Neuronal stem cell (in vitro differentiated cells): ENCODE measurements at places on chromosomes 6 and 20.

GRCh38 chr20:24866008-24866407, 83.1 kb upstream of the CST7 start:
- no peak for DNase-seq

GRCh38 chr6:138289739-138290138, 71.4 kb upstream of the PBOV1 start:
- no peak for DNase-seq

DNA sequence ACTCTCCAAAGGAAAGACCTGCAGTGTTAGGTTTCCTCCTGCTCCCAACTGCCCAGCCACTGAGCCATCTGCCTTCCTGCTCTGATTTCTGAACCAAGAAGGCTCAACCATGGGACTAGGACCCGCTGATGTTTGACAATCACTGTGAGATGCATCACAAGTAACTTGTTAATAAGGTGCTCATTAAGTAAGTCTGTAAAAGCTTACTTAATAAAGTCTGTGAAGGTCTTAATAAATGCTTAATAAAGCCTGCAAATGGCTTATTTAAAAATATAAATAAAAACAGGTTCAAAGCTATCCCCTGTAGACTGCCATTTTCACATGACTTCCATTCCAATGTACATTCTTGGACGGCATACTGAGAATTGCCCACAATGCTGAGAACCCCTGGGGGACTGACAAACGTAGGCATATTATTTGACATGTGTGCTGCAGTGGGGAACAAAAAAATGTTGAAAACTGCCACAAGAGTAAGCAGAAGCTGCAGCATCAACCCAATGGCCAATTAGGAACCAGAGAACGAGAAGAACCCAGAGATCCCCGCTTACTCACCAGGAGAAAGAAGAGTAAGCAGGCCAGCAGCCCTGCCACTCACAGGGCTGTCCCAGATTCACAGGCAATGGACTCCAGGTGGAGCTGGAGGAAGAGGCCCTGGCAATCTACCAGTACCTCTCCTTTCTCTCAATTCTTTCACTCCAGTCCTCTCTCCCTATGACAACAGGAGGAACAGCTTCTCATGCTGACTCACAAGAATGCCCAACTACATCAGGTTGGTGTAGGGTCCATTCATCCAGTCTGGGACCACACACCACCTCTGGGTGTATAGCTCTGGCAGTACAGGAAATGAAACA, 19.5 kb downstream of the KIF13A start:
- no peak for DNase-seq

- DNase-seq = no peak
Measured at GRCh38 chr20:16771213-16771612, 23.1 kb downstream of the OTOR start.

DNA sequence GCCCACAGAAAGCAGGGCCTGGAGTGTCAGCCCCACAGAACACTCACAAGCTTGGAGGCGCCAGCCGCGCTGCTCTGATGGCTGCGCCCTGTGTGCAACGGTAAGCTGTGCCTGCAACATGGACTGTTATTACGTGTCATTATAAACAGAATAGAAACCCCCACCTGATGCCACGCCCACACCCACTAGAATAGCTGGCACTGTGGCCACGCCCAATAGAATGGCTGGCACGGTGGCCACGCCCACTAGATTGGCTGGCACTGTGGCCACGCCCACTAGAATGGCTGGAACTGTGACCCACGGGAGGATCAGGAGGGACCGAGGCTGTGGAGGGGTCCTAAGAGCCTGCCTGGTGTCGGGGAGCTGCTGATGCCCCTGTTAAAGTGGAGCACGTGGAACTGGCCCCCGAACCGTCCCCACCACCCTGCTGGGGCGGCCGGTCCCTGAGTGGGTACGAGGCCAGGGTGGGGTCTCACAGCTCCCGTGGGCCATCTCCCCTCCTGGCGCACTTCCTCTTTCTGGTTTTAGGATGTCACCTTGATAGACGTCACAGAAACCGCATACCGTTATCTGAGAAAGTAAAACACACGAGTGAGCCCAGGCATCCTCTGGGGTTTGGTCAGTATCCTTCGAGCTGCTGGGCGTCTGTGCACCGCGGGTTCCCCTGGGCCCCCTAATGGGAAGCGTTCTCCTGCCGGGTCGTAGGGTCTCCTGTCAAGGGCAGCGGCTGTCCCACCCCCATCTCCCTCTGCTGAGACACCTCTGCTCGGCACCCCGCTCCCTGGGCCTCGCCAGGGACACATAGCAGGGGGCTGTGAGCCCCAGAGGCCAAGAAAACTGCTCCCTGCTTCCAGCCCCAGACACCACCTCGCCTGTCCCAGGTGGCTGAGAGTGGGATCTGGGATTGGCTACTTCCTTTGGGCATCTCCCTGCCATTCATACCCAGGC, 25.4 kb downstream of the SLC17A9 start:
- no peak for DNase-seq

DNA sequence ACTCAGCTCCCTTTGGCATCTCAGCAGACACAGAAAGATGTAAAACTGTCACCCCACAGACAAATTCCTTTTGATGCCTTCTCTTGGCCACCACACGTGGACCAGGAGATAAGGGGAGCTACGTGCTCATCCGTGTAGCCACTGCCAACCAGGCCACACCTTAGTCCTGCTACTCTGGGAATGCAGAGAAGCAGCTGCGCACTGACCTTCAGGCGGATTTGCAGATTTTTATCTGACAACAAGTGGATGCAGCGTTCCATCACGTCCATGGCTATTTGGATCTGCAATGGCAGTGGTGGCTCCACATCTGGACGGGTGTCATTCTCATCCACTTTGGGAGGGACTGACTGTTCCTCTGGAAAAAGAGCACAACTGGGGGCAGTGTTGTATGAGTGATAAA, 30.8 kb downstream of the TTI1 start:
- no peak for DNase-seq

- DNase-seq = no peak
Measured at GRCh38 chr6:17817763-17818162, 111.0 kb upstream of the NUP153 start.

- no peak for DNase-seq
Measured at GRCh38 chr20:973785-974194, 28.3 kb downstream of the RSPO4 start.

DNA sequence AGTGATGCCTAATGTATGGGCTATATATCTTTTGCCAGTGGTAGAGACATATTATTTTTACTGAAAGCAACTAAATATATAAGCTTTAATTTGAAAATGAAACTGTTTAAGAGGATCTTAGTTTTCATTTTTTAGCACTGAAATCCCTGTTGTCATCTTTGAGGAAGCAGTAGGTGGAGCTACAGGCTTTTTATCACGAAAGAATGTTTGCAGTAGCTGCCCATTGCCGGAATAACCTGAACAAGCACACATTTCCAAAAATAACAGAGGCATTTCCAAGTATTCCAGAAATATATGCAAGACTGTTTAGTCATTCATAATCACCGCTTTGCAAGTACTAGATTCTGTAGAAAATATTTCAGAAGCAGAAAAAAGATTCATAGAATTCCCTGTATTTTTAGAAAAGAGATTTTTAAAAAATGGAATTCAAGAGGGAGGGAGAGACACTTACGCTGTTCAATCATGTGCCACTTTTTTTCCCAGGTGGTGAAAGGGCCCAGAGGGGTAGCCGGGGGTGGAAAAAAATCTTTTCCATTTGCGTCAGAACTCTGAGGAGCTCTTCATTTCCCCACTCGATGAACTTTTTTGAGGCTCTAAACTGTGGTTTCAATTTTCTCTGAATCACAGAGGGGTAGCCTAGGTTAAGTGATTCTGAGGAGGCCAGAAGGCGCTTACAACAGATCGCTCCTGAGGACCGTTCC, 142.5 kb upstream of the FERMT1 start:
- no peak for DNase-seq

GRCh38 chr20:362271-363254, 15.7 kb downstream of the NRSN2 start:
- DNase-seq = no peak

DNA sequence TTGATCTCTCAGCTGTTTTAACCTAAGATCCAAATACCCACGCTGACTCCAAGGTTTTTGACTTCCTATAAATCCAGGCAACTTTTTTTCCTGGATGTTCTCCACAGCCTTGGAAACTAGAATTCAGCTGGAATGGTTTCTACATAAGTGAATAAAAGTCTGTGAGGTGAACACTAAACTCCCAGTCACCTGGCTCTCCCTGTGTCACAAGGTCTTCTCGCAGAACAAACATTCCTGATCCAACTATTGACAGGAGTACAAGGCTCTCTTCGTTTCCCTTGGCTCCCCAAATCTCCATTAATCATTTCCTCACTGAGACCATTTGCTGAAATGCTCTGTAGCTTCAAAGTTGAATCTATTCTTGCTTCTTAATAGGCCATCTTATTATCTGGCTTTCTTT, 265.7 kb downstream of the ADGRG6 start:
- DNase-seq = no peak
